ENCODE measurements at places on chromosomes 16 and 17.
A peak's percentile ranks its signal among the peaks of the same experiment; 100 is the strongest.

- DNase-seq: no peak
These were observed 45.4 kb downstream of the RAP1GAP2 start for GRCh38 chr17:2841606-2842005.

- no peak for DNase-seq
These were observed 4.8 kb downstream of the SOX8 start for GRCh38 chr16:986411-986810.

DNA sequence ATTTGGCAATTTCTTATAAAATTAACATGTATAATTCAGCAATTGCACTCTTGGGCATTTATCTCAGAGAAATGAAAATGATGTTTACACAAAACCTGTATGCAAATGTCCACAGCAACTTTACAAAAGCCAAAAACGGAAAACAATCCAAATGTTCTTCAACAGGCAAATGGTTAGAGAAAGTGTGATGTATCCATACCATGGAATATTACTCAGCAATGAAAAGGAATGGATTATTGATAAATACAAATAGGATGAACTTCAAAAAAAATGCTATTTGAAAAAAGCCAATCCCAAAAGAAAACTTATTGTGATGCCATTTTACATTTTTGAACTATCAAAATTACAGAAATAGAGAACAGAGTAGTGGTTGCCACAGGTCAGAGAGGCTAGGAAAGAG lies 37.2 kb upstream of the ABCA10 start:
- no peak for DNase-seq

DNA sequence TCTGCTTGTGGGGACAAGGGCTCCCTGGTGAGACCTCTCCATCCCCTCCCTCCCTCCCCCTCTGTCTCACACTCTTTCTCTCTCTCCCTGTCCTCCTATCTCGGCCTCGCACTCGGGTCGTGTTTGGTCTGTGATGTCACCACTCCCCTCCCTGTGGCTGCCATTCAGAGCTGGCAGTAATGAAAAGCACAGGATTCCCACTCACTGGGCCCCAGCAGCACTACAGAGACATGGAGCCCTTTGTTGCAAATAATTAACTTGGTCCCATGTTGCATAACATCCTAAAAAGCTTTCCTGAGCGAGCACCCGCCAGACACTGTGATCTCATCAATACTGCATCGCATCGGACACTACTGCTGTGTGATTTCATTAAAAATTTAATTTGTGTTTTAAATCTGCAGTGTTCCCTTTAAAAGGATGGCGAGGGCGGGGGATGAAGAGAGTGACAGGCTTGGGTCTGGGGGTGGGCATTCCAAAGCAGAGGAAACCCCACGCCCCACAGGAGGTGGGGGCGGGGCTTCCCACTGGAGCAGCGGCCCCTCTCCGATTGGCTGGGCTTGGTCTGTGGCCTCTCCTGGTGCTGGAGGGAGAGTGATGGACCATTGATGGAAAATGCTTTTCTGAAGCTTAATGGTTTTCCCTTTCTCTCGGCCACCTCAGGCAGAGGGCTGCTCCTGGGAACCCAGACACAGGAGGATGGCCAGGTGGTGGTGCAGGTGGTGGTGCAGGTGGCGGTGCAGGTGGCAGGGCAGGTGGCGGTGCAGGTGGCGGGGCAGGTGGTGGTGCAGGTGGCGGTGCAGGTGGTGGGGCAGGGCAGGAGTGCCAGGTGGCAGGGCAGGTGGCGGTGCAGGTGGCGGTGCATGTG lies 15.3 kb upstream of the NPTX1 start:
- no peak for DNase-seq

DNA sequence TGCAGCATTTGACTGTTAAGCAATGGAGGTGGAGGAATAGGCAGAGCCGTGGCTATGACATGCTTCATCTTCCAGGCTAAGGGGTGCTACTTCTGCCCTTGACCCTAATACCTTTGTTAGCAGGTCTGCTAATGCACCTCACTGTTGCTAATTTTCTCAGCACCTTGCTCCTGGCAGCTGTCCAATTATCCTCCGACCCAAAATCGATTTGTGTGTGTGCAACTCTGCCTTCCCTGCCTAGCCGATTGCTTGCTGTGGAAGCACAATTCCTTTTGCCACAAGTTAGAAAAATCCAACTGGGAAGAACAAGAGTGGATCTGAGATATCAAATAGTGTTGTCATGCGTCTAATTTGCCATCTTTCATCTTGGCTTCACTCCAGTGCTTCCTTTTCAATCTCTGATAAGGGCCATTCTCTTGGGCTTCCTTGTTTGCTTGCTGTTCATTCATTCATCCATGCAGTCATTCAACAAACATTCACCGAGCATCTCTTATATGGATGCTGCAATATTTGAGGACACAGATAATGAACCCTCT lies 422.8 kb downstream of the RBFOX1 start:
- DNase-seq: no peak

GRCh38 chr17:31524926-31525800 lies 133.7 kb downstream of the RAB11FIP4 start:
- DNase-seq: peak; percentile 95

GRCh38 chr16:3821184-3821583 lies 59.3 kb downstream of the CREBBP start:
- DNase-seq: no peak

DNA sequence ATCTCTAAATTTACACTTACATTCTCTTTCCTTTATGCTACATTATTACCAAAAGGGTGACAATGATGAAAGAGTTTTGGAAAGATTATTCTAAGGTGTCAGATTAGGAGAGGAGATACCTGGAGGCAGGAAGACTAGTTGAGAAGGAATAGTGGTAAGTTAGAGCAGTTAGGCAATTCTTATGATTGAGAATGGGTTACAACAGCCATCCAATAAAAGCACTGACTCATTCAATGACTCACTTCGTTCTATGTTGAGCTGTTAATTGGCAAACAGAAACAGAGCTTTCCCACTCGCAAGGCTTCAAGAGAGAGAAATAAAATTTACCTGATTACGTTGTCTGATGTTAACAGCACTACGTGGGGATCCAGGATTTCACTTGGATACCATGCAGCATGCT lies 5.8 kb downstream of the NUP88 start:
- DNase-seq: no peak

- no peak for DNase-seq
These were observed 54.9 kb downstream of the RGS9 start for GRCh38 chr17:65191811-65192740.

- DNase-seq: no peak
These were observed at the start of gene BCL6B for GRCh38 chr17:7022781-7023571. TSS of gene BCL6B (plus strand) at chr17:7023050. CDS start at chr17:7023672, 622 bp downstream.

DNA sequence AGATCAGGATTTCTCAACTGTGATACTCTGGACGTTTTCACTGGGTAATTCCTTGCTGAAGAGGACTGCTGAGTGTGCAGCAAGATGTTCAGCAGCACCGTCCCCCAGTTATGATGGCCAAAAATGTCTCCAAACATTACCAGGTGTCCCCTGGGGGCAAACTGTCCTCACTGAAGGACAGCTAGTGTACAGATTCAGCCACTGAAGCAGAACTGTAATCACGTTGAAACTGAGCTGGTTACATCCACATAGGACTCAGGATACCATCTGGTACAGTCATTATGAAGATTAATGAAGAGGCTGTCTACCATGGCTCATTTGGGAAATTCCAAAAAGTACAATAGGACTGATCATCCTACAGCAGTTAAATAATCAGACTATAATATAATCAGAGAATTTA lies 43.3 kb upstream of the GINS3 start:
- DNase-seq: no peak

DNA sequence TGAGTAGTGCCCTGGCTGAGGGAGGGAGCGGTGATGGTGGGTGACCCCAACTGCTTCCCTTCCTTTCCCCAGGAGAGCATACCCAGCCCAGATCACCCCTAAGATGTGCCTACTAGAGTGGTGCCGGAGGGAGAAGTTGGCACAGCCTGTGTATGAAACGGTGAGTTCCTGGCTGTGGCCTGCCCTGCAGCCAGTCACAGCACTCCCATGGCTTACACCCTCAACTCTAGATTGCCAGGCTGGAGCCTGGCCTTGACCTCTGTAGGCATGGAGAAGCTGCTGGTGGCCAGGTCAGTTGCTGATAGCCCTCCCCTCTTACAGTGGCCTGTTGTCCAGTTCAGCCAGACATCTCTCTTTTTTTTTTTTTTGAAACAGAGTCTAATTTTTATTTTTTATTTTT lies 8.6 kb upstream of the NFATC3 start:
- no peak for DNase-seq

DNA sequence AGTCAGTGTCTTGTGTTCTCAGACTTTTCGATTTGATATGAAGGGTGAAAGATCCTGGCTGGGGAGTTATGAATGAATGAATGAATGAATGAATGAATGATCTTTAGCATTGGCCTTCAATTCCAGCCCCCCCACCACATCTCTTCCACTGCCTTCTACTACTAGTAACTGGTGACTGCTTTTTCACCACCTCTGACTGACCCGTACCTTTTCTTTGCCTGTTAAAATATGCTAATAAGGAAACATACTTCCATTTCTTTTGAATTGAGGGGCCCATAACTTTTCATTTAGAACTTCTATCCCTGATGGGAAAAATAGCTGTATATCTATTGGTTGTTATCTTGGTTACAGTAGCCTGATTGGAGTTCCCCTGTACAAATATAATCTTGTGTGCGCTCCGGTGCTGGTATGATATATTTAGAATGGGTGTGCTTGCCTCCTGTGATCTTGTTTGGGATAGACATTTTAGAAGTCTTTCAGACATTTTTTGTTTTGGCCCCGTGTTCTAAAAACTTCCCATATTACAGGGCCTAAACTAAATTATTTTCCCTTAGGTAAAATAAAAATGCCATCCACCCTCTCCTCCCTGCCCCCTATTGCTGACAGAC lies 3.4 kb downstream of the LYRM1 start:
- no peak for DNase-seq
